B cell (primary cell): ENCODE measurements at places on chromosomes 12 and 14. TPM values are rescaled to one million over a fixed set of nuclear protein-coding genes. Genes with fewer than 3 reads are reported as not detected.

- no peak for DNase-seq
These were observed 86.3 kb downstream of the DCAF5 start for GRCh38 chr14:69066396-69067171.

GRCh38 chr14:100777818-100778525, 47.9 kb upstream of the MEG3 start:
- no peak for DNase-seq

GRCh38 chr14:39628087-39628486, 195.9 kb upstream of the FBXO33 start:
- no peak for DNase-seq

DNA sequence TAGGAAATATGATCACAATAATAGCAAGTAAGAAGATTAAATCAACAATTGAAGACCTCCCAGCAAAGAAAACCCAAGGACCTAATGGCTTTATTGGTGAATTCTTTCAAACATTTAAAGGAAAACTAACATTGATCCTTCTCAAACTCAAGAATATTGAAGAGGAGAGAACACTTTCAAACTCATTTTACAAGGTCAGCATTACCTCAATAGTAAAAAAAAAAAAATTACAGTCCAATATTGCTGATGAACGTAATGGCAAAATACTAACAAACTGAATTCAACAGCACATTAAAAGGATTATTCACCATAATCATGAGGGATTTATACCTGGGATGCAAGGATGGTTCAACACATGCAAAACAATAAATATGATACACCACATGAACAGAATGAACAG, 33.7 kb upstream of the LGR5 start:
- no peak for DNase-seq

The NTF3 gene
- polyA plus RNA-seq: not detected in 2 replicates

The FOXA1 gene
- not detected in 2 replicates for polyA plus RNA-seq

The MAP3K9 gene
- 4.7 and 5.1 TPM in 2 replicates for polyA plus RNA-seq

The CHMP4A gene
- polyA plus RNA-seq: 91.2 and 95.1 TPM in 2 replicates
